ENCODE measurements at places on chromosomes 1 and 21.

DNA sequence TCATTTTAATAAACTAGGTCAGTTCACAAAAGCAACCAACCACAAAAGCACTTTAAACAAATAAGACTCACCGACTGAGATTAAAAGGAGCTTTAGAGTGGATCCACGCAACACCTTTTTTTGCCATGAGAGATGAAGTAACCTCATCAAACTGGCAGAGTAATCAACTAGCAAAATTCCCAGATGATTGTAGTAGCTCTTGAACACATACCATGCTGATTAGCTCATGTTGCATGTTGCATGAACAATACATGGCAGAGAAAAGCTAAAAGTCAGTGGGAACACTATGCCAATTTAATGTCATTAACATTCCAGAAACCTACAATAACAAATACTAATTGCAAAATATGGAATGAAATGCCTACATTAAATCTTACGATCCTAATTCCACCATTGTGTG lies 4.1 kb downstream of the WARS2 start:
- no peak for DNase-seq

DNA sequence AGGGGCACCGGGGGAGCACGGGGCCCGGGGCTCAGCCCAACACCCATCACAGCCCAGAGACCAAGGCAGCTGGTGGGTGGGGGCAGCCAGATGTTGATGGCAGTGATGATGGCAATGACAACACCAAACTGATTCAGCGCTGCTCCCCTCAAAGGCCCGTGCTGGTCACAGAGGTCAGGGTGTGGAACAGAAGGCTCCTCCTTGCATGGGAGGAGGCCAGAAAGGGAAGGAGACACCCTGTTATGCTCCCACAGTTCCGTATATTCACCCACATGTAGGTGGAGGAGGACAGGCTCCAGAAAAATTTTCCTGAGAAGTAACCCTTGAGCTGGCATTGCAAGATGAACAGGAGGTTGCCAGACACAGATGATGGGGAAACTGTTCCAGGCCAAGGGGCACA lies 414 bp downstream of the GUCA2B start:
- DNase-seq, result no peak

DNA sequence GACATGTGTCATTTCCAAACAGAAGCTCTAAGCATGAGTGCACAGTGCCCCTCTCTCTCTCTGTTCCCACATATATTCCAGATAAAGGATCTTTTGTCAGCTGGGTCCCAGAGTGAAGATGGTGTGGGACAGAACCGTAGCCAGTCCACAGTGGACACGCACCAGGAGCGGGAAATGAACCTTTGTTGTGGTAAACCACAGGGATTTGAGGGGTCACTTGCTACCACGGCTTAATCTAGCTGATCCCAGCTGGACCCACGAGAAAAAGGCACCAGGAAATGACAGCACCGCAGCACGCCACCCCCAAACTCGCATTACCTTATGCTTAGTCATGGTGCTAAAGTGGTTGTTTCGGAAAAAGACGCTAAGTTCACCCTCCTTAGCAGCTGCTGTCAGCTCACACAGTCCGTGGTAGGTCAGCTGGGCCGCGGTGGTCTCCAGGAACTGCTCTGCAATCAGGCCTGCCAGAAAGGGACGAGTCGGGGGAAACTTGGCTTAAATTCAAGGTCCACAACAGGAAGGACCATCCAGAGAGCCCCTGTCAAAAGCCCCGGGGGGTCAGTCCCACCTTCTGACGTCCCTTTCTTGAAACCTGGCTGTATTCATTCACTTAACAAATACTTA lies 7.5 kb downstream of the MINDY1 start:
- no peak for DNase-seq

GRCh38 chr1:100718581-100718980 lies 961 bp upstream of the VCAM1 start:
- DNase-seq, result no peak

DNA sequence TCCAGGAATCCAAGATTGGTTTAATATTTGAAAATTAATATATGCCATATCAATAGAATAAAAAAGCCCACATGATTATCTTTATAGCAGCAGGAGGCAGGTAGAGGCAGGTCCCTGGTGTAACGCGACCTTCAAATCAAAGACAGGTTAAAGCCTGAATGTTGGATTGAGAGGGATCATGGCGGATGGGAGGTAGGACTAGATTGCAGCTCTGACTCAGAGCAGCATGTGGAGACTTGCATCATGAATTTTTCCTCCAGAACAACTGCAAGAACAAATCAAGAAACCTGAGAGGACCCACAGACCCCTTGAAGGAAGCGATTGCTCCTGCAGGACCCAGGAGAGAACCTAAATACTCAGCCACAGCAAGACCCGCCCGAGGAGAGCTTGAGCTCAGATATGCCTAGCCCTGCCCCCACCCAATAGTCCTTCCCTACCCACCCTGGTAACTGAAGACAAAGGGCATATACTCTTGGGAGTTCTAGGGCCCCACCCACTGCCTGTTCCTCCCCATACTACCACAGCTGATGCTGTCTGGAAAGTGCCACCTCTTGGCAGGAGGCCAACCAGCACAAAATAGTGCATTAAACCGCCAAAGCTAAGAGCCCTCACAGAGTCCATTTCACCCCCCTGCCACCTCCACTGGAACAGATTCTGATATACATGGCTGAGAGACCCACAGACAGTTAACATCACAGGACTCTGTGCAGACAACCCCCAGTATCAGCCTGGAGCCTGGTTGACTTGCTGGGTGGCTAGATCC lies 19.5 kb downstream of the S100B start:
- no peak for DNase-seq

GRCh38 chr1:180854456-180854855 lies 58.2 kb upstream of the KIAA1614 start:
- no peak for DNase-seq

GRCh38 chr1:175297291-175297690 lies 104.7 kb upstream of the KIAA0040 start:
- no peak for DNase-seq

DNA sequence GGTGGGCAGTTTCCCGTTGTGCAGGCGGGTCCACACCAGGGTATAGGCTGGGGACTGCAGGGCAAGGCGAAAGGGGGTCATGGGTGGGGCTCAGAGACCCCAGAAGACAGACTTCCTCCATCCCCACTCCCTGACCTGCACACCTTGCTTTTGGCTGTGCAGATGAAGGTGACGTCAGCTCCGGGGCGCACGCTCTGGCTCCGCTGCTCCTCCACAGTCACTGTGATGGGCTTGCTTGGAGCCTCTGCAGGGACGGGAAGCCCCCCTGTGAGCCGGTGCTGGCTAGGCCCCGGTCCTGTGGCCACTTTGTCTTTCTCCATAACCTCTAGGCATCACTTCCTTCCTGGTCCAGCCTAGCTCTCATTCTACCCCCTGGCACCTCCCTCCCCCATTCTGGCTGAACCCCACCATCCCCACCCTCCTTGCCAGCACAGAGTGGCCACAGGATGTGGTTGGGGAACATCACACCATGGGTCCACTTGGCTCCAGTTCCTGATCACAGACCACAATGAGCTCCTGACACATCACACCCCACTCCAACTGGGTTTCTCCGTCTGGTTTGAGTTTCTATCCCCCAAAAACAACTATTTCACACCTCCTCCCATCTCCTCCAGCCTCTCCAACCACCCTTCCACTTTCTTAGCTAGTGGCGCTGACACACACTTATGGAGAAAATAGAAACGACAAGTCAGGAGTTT lies 45.2 kb downstream of the LDLRAD2 start:
- DNase-seq, result no peak

All from LNCaP clone FGC (cell line).